Activated B cell treated with CpG ODN at 0.5 μM for 24 hours (primary cell): ENCODE measurements at places on chromosomes 5 and 9. TPM values are rescaled to one million over a fixed set of nuclear protein-coding genes. Genes with fewer than 3 reads are reported as not detected.

Gene SLC25A2
- 2.6 and 3.9 TPM in 2 replicates for total RNA-seq

Gene TNC
- not detected in 2 replicates for total RNA-seq

GRCh38 chr5:119357270-119357669 is 1.5 kb downstream of the TNFAIP8 start:
- DNase-seq: no peak

DNA sequence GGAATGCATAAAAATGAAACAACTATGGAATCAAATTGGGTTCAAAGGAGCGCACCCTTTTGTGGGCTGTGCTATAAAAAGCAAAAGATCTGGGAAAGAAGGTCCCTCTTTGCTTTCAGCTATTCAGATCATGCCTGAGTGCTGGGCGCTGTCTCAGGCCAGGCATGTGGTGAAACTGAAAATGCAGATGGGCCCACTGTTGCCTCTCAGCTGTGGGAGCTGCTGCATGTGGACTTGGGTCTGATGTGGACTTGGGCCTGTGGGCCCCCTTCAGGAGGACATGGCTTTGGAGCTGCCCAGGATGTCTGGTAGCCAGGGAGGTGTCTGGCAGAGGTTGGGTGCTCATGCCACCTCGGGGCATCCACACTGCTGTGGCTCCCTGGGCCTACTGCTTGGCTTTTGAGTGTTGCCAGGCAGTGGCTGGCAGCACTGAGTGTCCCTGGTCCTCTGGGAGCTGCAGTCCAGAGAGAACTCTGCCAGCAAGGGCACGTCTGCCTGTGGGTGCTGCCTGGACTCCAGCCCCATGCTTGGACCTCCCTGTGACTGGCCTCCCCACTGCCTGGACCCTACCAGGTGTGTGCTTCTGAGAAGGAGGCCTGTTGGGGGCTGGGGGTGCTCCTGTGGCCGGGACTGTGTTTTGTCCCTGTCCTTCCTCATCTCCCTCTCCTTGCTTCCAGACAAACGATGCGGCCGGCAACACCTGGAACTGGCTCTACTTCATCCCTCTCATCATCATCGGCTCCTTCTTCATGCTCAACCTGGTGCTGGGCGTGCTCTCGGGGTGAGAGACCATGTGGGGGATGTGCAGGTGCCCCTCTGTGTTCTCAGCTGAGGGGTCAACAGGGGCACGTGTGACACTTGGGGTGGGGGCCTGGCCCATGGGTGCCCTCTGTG is 74.3 kb downstream of the CACNA1B start:
- no peak for DNase-seq
